ENCODE measurements at places on chromosomes 13 and 19.

DNA sequence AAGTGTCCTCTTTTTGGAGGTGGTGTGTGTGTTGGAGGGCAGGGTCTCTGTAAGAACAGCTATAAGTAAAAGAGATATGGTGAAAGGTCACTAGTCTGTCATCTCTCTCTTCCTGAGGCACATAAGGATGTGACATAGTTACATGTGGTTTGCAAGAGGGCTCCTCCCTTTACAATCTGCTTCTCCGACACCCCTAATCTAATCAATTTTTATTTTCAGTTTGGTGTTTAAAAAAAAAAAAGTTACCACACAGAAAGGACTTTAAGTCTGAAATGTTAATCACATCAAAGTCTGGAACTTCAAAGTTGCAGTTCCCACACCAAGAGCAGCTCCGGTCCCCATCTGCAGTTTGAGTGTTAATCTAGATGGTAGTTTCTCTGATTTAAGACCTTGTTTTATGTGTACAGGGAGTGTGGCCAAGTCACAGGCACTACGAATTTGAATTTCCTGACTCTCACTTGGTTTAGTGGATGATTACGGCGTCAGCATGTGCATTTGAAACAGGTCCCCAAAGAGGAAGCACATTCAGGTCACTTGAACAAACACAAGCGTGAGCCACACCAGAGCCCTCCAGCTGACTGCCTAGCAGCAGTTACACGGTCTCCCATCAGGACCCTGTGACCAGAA, 53.1 kb downstream of the FOXO1 start:
- DNase-seq, result peak; percentile 56

DNA sequence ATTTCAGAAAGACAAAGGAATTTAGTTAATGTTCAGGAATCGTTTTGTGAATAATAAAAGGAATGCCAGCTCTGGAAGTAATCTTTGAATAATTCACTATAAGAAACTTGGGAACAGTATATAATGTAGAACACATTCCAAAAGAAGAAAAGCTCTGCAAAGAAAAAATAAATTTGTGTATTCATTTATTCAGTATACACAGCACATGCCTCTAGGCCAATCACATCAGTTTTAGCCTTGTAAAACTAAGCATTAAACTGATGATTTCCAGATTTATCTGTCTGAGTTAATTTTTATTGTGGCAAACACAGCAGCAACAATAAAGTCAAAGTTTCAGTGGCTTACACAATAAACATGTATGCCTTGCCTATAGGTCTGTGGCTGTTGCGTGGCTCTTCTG, 5.7 kb upstream of the RXFP2 start:
- DNase-seq, result no peak

DNA sequence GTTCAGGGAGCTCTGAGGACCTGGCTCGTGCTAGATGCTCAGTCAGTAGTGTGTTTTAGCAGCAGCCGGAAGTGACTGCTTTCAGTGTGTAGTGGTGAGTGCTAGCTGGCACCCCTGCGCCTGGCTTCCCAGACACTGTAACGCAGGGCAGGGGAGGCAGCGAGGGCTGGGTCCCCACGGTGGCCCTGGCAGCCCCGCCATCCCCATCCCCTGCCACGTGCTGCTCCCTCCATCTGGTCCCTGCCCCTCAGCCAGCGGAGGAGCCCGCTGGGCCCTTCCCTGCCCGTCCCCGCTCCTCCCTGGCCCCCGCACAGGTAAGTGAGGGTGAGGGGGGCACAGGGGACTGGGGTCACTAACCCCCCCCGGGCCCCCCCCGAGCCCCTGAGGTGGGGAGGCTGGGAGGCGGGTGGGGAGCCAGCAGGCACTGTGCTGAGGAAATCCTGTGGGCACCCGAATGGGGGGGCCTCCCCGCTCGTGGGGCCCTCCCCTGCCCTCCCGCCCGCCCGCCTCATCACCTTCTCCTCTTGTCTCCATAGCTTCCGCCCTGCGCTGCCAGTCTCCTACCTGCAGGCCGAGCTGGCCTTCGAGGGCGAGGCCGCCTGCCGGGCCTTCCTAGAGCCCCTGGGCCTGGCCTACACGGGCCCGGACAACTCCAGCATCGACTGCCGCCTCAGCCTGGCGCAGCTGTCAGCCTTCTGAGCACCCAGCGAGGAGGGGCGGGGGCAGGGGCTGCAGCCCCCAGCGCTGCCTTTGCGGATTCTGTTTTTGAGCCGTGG, 3.2 kb downstream of the LENG9 start:
- no peak for DNase-seq

DNA sequence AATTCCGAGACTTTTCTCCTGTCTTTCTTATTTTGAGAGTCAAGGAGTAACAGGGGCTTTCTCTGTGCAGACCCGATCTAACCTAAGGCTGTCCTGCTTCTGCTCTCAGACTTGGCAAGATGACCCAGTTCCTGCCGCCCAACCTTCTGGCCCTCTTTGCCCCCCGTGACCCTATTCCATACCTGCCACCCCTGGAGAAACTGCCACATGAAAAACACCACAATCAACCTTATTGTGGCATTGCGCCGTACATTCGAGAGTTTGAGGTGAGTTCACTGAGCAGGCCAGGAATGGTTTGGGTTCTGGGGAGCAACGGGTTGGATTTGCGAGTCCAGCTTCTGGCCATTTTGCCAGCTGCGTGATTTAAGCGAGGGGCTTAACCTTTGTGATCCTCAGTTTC, 1.0 kb downstream of the SNRNP70 start:
- no peak for DNase-seq

GRCh38 chr13:109989686-109990085, 203.3 kb upstream of the IRS2 start:
- no peak for DNase-seq

GRCh38 chr13:39935155-39935554, 279.7 kb downstream of the COG6 start:
- no peak for DNase-seq

DNA sequence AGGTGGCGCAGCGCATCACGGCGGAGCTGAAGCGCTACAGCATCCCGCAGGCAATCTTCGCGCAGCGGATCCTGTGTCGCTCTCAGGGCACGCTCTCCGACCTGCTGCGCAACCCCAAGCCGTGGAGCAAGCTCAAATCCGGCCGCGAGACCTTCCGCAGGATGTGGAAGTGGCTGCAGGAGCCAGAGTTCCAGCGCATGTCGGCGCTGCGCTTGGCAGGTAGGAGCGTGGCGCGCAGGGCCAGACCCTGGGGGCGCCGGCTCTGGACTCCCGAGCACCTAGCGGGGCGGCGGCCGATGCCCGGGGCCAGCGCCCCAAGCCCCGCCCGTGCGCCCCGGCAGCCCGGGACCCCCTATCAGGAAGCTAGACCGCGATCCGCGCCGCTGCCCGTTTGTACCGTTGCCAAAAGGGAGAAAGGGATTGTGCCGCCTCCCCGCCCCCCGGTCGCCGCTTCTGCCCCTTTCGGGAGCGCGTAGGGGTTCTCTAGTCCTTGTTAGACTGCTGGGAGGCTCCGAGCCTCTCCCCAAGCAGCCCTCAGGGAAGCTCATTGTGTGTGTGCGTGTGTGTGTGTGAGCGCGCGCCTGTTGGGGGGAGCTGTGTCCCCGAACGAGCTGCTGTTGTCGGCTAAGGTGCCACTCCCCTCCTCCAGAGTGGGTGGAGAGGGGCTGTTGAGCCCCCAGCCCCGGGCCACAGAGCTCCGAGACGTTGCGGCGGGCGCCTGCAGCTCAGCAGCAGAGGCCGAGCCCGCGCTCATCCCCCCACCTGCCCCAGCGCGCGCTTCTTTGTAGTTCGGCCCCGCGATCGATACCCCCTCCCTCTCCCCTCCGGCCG, 1.5 kb downstream of the ONECUT3 start:
- DNase-seq, result no peak

DNA sequence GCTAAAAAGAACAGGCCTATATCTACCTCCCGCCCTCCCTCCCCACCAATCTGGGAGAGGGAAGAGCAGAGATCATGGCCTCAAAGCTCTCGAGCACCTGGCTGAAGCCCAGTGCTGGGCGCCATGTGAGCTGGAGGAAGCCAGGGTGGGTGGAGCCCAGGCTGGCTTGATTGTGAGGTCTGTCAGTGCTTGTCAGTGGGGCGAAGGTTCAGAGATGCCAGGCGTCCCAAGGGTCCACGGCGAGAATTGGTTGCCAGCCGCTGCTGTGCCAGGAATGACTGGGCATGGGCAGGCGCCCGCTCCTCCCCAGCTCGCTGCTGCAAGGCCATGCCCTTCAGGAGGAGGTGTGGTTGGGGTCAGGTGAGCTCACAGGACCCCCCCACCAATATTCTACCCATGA, 11.5 kb downstream of the BEST2 start:
- no peak for DNase-seq

DNA sequence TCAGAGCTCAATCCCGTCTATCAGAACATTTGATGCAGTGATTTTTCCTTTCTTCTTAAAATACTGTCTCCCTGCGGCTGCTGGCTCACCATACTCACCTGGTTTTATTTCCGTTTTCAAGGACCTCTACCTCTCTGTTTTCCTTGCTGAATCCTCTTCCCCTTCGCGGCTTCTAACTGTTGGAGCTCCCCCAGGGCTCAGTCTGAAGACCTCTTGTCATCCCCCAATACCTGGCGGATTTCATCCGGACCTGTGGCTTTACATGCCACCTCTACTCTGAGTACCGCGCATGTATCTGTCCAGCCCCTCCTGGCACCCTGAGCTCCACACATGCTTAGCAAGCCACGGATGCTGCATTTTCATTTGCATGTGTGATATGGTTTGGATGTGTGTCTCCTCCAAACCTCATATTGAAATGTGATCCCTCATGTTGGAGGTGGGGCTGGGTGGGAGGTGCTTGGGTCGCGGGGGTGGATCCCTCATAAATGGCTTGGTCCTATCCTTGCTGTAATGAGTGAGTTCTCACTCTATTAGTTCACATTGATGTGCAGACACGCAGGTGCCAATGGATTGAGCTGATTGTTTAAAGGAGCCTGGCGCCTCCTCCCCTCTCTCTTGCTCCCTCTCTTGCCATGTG, 106.2 kb upstream of the LSM14A start:
- no peak for DNase-seq

DNA sequence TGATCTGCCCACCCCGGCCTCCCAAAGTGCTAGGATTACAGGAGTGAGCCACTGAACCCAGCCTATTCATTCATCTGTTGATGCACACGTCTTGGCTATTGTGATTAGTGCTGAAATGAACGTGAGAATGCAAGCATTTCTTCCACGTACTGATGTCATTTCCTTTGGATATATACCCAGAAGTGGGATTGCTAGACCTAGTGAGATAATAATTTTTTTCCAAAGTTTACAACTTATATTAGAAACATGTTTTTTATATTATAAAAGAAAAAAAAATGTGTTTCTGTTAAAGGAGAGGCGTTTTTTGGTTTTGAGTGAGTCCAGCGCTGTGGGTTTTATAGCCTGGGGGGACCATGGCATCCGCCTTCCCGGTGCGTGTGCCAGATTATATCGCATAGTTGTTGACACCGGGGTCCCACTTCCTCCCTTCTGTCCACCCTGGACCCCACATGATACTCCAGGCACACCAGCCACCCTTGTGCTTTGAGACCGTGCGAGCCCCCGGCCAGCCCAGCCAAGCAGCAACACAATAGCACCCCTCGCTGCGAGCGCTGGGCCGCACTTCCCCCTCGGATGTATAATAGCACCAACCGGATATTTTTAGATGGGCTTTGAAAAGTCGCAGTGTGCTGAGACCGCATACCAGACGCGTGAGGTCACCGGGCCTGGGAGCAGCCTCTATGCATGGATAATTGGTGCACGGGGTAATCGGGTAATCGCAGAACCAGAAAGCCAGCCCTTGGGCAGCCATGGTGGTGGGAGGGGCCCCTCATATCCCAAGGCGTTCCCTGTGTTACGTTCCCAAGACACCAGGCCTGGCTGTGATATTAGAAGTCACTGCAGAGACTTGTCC, 59.6 kb downstream of the MYO9B start:
- DNase-seq, result peak; percentile 49

DNA sequence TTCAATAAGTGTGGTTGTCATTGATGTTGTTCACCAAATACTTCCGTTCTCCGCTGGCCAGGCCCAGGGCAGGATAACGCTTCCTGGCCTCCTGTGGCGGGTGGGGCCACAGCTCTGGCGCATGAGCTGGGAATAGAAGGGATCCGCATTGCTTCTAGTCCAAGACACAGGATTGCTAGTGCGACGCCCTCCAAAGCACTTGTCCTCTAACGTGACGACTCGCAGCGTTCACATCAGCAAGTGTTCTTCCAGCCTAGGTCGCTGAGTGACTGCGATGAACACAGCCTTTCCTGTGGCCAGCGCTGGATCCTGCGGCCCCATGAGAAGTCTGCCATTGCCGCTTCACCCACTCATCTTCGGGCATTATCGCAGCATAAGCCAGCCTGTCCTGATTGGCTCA, 39.4 kb downstream of the VSTM2B start:
- DNase-seq, result no peak

DNA sequence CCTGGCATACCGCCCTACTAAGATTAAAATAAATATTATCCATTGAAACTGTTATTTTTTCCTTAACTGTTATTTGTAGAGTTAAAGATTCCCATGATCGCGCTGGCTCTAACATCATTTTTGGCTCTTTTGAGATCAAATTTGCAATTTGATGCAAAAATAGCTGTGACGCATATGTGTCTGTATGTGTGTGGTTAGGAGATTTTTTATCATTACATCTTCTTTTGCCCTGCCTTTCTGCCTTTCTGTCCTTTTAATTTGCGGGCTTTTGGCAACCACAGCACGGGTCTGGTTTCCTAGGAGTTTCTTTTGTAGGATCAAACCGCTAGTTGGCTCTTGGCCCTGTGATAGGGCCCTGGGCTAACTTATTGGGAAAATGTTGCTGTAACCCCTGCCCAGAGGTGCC, 37.3 kb upstream of the ALOX5AP start:
- no peak for DNase-seq

GRCh38 chr13:102402290-102402689, 442 bp upstream of the FGF14 start:
- no peak for DNase-seq

DNA sequence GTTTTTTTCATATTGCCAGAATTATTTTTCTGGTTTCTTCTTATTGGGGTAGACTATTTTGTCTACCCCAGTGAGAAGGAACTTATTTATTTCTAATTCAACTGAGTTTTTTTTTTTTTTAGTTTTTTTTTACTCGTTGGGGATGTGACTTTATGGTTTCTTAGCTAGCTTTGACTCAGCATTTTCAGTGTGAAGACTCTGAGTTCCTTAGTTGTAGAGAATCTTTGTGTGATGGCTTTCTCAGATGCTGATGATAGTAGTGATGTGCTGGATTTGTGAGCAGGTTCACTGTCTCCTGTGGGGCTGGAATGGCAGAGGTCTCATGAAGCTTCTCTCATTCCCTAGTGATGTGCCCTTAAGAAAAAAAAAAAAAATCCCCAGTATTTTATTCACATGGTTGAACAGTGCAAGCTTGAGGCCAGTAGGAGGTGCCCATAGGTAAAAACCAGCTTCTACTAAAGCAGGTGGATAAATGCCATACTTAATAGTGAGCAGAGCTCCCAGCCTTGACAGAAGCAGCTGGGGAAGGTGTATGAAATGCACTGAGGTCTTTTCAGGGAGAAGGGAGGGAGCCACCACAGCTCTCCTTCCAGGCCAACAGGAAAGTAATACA, 106.2 kb upstream of the KLF5 start:
- no peak for DNase-seq

DNA sequence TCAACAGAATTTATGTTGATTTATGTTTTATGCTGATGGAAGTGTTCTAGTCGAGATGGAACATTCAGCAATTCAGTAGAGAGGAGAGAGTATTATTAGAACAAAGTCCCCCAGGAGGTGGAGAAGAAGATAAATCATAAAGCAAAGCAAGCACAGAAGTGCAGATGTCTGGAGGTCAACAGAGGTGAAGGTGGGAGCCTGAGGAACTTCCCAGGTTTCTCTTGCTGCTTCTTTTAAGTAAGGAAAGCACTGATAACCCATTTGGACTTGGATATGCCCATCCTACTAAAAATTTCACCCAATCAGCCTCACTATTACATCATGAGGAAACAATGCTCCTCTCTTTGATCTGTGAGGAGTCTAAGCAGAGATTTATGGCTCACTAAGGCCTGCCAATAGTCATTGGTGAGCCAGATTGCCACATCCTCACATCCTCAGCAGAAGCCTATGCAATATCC, 98.8 kb downstream of the EPSTI1 start:
- no peak for DNase-seq

All from naive thymus-derived CD4-positive, alpha-beta T cell (primary cell).